ENCODE measurements at places on chromosomes 12 and 14.

- DNase-seq = no peak
These were observed 14.0 kb upstream of the NDUFA12 start for GRCh38 chr12:95017482-95017881.

GRCh38 chr12:68078737-68079136, 80.8 kb downstream of the IFNG start:
- DNase-seq = no peak

- no peak for DNase-seq
These were observed 13.1 kb downstream of the DYNC1H1 start for GRCh38 chr14:101977311-101978071.

- DNase-seq = no peak
These were observed 24.0 kb upstream of the CKAP4 start for GRCh38 chr12:106271575-106272505.

DNA sequence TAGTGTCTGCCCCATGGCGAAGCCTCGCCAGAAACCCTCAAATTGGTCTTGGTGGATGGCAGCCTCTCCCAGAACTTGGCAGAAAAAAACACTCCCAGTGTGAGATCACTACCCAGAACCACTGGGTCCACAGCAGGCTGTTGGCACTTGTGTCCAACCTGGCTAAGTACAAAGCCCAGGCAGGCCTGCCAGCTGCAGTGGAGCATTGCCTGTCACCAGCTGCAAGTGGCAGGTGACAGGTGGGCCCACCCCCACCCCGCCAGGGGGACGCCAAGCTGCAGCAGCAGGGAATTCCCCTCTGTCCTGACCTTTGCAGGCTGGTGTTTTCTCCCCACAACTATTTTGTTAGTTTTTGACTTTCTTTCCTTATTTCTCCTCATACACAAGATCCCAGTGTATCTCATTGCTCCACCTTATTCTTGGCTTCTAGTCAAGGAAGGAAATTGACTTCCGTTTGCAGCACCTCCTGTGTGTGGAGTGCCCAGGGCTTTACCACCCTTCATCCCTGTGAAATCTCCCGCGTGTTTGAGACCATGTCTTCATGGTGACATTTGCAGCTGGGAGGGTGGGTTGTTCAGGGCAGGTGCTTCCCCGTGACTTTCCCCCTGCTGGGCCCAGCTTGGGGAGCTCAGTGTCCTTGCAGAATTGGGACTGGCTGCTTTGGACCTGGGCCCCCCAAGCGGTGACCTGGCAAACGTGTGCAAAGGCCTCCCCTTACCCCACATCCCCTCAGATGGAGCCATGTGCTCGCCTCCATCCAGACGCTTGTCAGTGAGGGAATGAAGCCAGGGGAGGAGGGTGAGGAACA, 73.8 kb upstream of the RIN3 start:
- peak; percentile 64 for DNase-seq

GRCh38 chr12:32402170-32402569, 2.8 kb downstream of the FGD4 start:
- no peak for DNase-seq

DNA sequence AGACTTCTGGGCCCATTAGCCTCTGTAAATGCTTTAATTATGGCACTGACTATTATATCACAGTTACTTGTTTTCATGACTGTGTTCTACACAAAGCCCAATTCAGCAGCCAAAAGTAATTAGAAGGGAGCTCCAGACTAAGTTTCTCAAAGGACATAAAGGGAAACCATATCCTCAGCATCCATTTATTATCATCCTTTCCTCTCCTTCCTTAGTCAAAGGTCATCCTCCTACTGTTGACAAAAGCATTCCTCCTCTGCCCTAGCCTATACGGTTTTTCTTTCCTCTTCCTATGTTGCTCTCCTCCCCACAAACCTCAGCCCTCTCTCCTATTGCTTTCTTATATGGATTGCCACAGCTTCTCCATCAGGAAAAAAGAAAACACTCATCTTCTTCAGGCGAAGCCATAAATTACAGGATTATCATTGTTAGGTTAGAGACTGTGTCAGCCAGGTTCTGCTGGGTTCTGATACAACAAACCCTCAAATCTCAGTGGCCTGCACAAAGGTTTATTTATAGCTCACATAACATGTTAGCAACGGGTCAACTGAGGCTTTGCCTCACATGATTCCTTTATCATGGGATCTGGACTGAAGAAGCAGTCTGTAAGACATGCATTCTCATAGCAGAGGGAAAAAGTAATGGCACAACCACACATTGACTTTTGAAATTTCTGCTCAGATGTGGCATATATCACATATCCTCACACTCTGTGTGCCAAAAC, 207.2 kb downstream of the SLC5A8 start:
- no peak for DNase-seq

- DNase-seq = no peak
These were observed 17.4 kb upstream of the PTGR2 start for GRCh38 chr14:73834261-73834625.

- no peak for DNase-seq
These were observed 3.3 kb upstream of the NUDT14 start for GRCh38 chr14:105184461-105184860.

- DNase-seq = no peak
These were observed 206.6 kb downstream of the MON2 start for GRCh38 chr12:62673028-62673815.

DNA sequence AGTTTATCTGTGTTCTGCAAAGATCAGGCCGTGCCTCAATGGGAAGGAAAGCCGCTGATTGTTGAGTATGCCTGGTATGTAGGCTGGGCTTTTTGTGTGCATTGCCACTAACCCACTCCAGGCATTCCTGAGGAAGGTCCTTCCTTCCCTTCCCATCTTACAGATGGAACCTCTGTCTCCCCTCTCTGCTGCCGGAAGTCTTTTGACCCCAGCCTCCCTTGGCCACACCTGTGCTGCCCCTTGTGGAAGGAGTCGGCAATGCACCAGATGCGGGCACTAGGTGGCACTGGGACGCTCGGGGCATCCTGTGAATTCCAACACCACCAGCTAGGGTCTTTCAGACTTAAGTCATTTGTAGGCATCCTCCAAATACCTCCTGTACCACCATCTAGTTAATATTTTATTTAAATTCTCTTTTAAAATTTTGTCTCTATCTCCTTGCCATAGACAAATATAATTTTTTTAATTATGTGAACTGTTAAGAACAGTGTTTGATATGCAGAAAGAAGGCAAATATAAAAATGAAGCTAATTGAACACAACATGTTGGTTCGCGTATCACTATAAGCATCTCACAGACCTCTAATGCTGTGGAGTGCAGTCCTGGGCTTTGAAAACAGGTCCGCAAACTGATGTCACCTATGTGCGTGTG, 99.6 kb downstream of the RIN3 start:
- DNase-seq = no peak

- DNase-seq = no peak
These were observed 279.3 kb downstream of the DUSP6 start for GRCh38 chr12:89073027-89073398.

GRCh38 chr12:130320536-130320935, 17.2 kb upstream of the PIWIL1 start:
- DNase-seq = no peak

- DNase-seq = no peak
These were observed 183.5 kb upstream of the CAND1 start for GRCh38 chr12:67085699-67086098.

DNA sequence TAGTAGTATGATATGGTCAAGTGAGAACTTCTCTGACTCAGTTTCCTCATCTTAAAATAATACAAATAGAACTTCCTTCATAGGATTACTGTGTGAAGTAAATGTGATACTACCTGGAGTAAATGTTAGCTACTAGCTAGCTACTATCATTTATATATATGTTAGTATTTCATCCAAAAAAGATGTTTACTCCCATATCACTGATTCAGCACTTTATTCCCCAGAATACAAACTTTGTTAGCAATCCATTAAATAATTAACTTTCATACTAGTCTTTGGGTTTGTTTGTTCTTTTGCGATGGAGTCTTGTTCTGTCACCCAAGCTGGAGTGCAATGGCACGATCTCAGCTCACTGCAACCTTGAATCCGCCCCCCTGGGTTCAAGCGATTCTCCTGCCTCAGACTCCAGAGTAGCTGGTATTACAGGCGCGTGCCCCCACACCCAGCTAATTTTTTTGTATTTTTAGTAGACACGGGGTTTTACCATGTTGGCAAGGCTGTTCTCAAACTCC, 8.4 kb downstream of the SBNO1 start:
- DNase-seq = no peak

DNA sequence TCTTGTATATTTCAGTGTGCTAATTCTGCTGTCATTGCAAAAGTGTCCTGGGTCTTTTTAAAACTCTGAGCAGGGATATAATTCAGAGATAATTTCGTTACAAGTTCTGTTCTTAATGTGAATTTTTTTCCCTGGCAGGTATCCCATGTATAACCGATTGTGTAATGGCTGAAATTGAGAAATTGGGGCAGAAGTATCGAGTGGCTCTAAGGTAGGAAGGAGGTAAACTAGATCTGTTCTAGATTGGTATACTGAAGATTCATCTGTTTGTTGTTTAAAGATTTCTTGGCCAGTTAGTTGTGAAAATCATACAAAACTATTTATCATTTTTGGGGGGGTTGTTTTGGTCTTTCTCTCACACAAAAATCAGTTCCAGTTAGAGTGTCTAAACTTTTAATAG, 10.2 kb downstream of the FCF1 start:
- no peak for DNase-seq

- no peak for DNase-seq
These were observed 98.5 kb downstream of the PHLDA1 start for GRCh38 chr12:75933101-75933500.

DNA sequence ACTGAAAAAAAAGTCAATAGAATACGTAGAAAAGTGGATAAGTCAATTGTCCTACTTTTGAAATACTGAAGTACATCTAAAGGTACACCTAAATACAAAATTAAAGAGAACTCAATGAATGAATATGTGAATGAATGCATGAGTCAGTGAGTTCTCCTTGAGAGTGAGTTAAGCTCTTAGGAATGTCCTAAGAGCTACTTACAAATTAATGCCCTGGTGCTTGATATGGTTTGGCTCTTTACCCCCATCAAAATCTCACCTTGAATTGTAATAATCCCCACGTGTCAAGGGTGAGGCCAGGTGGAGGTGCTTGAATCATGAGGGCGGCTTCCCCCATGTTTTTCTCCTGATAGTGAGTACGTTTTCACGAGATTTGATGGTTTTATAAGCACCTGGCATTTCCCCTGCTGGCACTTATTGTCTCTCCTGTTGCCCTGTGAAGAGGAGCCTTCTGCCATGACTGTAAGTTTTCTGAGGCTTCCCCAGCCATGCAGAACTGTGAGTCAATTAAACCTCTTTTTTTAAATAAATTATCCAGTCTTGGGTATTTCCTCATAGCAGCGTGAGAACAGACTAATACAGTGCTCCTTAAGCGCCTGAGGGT, 192.2 kb upstream of the ARHGAP5 start:
- no peak for DNase-seq

- DNase-seq = no peak
These were observed 200.6 kb downstream of the ANO4 start for GRCh38 chr12:100995201-100995600.

DNA sequence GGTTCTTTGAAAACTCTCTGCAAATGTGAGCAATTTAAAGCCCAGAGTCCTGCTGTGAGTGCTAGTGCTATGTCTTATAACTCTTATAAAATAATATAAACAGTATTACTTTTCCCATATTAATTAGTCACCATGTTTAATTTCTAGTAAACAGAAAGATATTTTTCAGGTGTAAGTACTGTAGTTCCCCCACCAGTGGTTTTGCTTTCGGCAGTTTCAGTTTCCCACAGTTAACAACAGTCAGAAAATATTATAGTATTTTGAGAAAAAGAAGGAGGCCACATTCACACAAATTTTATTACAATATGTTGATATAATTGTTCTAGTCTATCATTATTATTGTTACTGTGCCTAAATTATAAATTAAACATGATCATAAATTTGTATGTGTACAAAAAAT, 800.5 kb downstream of the LRFN5 start:
- no peak for DNase-seq

GRCh38 chr12:11059784-11060183, 2.3 kb downstream of the TAS2R46 start:
- no peak for DNase-seq

DNA sequence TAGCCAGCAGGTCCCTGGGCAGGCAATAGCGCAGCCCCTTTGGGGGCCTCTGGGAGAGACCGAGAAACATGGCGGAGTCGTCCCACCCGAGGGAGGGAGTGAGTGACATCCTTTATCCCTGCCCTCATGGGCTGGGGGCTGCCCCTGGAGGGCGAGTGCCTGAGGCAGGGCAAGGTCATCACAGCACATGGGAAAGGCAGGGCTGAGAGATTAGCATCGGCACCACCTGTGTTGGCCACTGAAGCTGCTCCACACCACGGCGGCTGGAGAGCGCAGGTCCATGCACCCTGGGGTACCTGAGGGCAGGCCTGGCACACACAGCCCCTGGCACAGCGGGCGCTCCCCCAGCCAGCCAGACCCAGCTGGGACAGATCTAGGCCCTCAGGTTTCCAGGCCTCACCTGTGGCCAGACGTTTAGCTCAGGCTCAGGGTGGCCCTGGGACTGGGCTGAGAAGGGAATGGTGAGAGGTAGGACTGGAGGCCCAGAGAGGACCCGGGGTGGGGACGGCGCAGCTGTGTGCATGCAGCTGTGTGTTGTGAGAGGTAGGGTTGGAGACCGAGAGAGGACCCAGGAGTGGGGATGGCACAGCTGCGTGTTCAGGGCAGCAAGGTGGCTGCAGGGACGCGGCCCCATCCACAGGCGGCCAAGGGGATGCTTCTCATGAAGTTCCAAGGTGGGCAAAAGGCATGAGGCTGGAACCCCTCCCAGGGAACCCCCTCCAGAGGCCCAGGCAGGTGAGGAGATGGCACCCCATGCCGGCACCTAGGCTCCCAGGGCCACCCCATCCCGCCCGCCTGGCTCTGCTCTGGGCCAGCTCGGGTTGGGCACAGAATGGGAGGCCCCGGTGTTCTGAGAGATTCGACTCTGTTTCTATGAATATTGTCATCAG, 74.1 kb downstream of the KIF26A start:
- DNase-seq = peak; percentile 65

- no peak for DNase-seq
These were observed 35.1 kb upstream of the SRRM4 start for GRCh38 chr12:118946256-118946655.

GRCh38 chr12:24889411-24889810, 59.5 kb downstream of the BCAT1 start:
- DNase-seq = no peak

GRCh38 chr12:123042833-123043232, 62.4 kb downstream of the ARL6IP4 start:
- DNase-seq = no peak

All from aorta (tissue), 5 donors.